Left ventricle myocardium superior (tissue), 1 donor: ENCODE measurements at places on chromosomes 1 and 21. TPM values are rescaled to one million over a fixed set of nuclear protein-coding genes. Genes with fewer than 3 reads are reported as not detected.

The RBBP5 gene
- total RNA-seq: 10.9 TPM

DNA sequence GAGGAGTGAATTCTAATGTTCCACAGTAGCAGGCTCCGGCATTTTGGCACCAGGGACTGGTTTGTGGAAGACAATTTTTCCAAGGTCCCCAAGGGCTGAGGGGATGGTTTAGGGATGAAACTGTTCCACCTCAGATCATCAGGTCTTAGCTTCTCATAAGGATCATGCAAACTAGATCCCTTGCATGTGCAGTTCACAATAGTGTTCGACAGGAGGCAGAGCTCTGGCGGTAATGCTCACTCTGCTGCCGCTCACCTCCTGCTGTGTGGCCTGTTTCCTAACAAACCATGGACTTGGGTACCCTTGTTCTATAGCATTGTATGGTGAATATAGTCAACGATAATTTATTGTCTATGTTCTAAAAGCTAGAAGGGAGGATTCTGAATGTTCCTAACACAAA lies 16.6 kb downstream of the CRNN start:
- DNase-seq: no peak

GRCh38 chr21:25313829-25314228 lies 293.5 kb downstream of the MRPL39 start:
- DNase-seq: no peak

GRCh38 chr1:50195205-50195604 lies 86.5 kb downstream of the ELAVL4 start:
- DNase-seq: no peak

DNA sequence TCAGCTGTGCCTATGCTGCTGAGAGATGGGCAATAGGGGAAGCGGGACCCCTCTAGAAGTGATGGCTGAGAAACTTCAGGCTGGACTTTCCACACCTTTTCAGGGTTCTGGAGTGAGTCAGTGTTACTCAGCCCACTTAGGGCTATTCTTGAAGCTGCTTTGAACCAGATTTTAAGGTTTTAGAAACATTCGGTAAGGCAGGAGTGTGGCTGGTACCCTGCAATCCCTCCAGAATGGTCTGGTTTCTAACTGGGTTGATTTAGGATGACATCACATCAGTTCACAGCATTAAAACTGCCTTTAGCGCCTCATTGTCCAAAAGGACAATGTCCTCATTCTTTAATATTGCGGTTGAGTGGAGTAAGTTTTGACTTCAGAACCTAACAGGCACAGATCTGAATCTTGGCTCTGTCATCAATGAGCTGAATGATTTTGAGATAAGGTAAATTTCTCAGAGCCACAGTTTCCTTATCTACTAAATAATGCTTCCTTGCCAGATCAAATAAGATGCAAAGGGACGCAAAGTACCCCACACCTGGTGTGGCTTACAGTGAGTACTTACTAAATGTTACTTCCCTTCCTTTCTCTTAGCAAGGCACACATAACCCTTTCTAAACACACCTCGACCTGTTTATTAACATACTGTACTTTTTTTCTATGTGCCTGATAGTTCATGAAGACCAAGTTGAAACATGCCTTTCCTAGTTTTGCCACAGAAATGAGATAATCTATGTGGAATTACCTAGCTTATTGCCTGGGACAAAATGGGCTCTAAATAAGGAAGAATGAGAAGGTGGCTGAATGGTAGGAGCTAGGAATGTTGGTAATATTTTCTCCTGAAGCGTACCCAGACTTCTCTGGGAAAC lies 209.8 kb downstream of the ROR1 start:
- DNase-seq: no peak

The ANKRD45 gene
- 0.17 TPM for total RNA-seq

- DNase-seq: no peak
These were observed 27.5 kb downstream of the RNF19B start for GRCh38 chr1:32937061-32937460.

The CLCA1 gene
- not detected for total RNA-seq

GRCh38 chr1:214075999-214076707 lies 88.4 kb downstream of the PROX1 start:
- DNase-seq: no peak

The HCN3 gene
- total RNA-seq: 1.5 TPM

The UBL4B gene
- total RNA-seq: not detected

DNA sequence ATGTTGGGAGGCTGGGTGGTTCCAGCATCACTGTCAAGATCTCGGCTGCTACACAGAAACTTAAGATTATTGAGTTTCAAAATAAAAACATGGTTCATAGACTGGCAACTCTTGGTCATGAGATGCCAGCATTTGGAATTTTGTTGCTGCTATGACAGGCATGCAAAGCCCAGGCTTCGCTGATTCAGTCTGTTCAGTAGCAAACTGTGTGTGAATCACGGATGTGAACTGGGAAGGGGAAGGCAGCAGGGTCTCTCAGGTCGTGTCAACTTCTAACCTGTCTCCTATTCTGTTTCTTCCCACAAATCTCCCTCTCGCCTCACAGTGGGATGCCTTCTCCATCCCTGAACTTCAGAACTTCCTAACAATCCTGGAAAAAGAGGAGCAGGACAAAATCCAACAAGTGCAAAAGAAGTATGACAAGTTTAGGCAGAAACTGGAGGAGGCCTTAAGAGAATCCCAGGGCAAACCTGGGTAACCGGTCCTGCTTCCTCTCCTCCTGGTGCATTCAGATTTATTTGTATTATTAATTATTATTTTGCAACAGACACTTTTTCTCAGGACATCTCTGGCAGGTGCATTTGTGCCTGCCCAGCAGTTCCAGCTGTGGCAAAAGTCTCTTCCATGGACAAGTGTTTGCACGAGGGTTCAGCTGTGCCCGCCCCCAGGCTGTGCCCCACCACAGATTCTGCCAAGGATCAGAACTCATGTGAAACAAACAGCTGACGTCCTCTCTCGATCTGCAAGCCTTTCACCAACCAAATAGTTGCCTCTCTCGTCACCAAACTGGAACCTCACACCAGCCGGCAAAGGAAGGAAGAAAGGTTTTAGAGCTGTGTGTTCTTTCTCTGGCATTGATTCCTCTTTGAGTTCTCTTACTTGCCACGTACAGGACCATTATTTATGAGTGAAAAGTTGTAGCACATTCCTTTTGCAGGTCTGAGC lies 25.5 kb downstream of the EIF2D start:
- no peak for DNase-seq

GRCh38 chr1:230220478-230220877 lies 153.4 kb downstream of the GALNT2 start:
- DNase-seq: no peak

The SLC35F3 gene
- not detected for total RNA-seq

GRCh38 chr1:56577406-56578137 lies 1.8 kb downstream of the PLPP3 start:
- DNase-seq: no peak

The SFN gene
- not detected for total RNA-seq

The TTLL7 gene
- total RNA-seq: 3.3 TPM

GRCh38 chr1:66000033-66000637 lies 207.4 kb downstream of the PDE4B start:
- DNase-seq: no peak

DNA sequence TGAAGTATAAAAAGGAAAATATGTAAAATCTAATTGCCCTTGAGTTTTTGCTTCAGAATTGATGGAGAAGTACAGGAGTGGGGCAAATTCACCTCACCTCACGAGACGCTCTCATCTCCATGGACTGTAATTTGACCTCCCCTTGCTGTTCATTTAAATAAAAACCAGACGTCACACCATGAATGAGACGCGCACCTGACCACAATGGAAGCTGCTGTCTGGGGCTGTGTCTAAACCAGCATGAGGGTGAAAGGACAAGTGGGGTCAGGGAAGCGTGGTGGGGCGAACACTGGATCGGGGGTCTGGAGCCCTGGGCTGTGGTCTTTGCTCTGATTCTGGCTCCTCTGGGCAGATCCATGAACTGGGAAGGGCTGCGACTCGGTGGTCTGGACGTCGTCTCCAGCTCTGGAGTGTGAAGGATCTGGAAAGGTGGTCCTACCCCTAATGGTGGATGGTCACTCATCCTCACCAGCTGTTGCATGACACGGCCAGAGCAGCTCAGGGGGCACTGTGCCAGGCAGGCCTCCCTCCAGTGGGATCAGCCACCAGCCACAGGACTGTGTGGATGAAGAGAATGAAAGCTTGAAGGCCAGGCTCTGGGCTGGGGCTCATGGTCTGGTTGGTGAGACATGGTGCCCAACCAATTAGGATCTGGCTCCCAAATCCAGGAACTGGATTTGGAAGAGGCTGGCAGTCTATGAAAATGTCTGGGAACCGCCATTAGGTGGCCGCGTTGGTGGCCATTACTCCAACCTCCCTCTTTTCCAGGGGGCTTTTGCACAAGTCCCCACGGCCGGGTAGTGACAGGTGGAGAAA lies 728.6 kb downstream of the PTPRU start:
- DNase-seq: no peak

DNA sequence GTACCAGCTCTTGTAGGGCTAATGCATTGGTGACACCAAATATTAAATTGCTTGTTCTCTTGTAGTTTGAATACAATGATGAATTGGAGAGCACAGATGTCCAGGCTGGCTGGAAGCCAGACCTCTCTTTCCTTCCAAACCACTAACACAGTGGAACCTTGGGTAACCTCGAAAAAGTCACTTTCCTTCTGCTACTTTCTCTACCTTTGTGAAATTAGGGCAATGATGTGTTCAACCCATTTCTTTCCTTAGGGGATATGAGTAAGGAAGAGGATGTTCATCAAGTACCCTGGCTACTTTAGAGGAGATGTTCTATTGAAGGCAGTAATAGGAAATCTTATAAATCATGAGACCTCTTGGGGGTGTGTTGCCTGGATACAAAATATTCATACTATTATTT lies 55.7 kb downstream of the XCL2 start:
- DNase-seq: peak; percentile 68

DNA sequence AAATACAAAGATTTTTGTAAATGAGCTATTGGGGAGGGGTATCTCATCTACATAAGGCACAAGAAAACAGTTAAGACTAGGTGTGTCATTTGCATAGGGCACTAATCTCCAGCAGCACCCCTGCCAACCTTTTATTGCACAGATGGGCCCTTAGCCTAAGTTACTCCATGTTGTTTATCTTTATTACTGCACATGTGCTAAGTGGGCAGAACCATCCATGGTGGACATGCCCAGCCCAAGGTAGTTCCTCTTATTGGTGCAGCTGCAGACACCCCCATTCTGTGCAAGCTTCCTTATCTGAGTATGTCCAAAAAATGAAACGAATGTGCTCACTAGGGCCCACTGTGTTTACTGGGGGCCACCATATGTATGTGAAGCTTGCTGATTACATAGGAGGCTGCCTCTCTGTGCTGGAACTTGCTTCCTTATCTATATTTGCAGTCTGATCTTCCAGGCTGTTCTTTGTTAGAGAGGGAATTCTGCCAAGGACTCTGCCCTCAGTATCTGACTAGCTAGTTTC lies 77.3 kb upstream of the NEK7 start:
- DNase-seq: no peak

DNA sequence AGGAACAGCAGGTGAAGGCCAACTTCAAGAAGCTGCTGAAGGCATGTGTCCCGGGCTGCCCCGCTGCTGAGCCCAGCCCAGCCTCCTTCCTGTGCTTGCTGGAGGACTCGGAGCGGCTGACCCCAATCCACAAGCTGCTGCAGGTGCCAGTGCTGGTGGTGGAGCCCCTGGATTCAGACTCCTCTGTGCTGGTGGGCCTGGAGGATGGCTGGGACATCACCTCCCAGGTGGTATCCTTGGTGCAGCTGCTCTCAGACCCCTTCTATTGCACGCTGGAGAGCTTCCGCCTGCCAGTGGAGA lies 20.1 kb upstream of the NPPB start:
- no peak for DNase-seq

GRCh38 chr1:95340061-95340460 lies 106.1 kb downstream of the RWDD3 start:
- no peak for DNase-seq

- DNase-seq: no peak
These were observed 44.5 kb downstream of the TSEN15 start for GRCh38 chr1:184096005-184096404.

DNA sequence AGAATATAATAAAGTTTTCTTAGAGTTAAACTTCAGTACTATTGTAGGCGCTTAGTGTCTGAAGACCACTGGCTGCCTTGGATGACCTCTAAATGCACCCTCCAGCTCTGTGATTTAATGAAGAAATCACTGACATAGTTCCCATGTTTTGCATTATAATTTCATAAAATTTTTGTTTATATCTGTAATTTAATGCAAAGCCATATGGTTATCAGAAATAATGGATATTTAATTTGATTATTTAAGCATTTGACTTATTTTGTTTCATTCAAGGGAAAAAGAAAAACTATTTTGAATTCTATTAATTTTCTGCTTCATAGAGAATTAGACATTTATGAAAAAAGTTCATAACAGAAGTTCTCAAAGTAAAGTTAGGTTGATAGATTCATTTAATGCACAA lies 18.6 kb downstream of the CRB1 start:
- DNase-seq: no peak

The SCAF4 gene
- total RNA-seq: 16.7 TPM

- no peak for DNase-seq
These were observed 262.9 kb downstream of the SEC16B start for GRCh38 chr1:177706977-177707376.

GRCh38 chr1:228794173-228794572 lies 58.9 kb downstream of the RHOU start:
- no peak for DNase-seq

GRCh38 chr21:46161633-46162592 lies 6.5 kb upstream of the FTCD start:
- peak; percentile 22 for DNase-seq

DNA sequence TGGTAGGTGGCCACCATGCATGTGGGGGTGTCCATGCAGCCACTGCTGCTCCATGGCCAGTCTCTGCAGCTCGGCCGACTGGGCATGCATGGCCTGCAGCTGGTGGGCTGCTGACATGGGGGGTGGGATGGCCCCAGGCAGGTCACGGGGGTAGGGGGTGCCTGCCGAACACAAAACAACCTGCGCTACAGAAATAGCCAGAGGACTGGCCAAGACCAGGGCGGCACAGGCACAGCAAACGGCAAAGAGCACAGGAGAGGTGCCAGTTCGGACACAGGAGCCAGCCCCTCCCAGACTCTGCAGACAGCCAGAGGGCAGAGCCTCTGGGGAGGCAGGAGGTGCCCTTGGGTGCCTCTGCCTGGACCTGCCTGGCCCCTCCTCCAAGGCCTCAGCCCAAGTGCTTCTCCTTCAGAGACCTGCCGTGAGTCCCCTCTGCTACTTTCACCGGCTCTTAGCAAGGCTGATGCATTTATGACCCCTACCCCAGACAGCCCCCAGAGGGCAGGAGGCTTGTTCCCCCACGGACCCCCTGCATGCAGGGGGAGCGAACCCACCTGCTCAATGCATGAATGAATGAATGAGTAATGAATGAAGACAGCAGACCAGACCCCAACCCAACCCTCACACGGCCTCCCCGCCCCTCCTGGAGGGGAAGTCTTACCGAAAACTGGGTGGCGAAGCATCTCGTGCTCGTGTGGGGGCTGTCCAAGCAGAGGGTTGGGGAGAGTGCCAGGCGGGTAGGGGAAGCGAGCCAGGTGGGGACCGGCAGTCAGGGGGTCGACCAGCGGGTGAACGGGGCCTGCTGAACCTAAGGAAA lies 37.7 kb downstream of the SLC45A1 start:
- DNase-seq: peak; percentile 76

GRCh38 chr1:190633488-190633887 lies 155.8 kb upstream of the BRINP3 start:
- no peak for DNase-seq

The FAM229A gene
- 2.8 TPM for total RNA-seq

The CFHR2 gene
- total RNA-seq: not detected

The SPRR2E gene
- total RNA-seq: not detected
